ENCODE measurements at places on chromosomes 1 and 21. TPM values are rescaled to one million over a fixed set of nuclear protein-coding genes. Genes with fewer than 3 reads are reported as not detected.

Gene CDA
- 32.0 TPM for total RNA-seq

Gene MANEAL
- total RNA-seq, result 25.5 TPM

Gene TBX19
- total RNA-seq, result 0.53 TPM

Gene UBE2U
- not detected for total RNA-seq

Gene TNN
- total RNA-seq, result not detected

Gene ZNF678
- 1.8 TPM for total RNA-seq

Gene MAGI3
- total RNA-seq, result 4.4 TPM

All from A549 treated with GW870086 at 1 μM for 4 hours (cell line).